Activated naive CD4-positive, alpha-beta T cell treated with anti-CD3 and anti-CD28 coated beads, Interleukin-2, amount 50 U/mL, for 16 hours (primary cell): ENCODE measurements at places on chromosomes 1 and 21.

DNA sequence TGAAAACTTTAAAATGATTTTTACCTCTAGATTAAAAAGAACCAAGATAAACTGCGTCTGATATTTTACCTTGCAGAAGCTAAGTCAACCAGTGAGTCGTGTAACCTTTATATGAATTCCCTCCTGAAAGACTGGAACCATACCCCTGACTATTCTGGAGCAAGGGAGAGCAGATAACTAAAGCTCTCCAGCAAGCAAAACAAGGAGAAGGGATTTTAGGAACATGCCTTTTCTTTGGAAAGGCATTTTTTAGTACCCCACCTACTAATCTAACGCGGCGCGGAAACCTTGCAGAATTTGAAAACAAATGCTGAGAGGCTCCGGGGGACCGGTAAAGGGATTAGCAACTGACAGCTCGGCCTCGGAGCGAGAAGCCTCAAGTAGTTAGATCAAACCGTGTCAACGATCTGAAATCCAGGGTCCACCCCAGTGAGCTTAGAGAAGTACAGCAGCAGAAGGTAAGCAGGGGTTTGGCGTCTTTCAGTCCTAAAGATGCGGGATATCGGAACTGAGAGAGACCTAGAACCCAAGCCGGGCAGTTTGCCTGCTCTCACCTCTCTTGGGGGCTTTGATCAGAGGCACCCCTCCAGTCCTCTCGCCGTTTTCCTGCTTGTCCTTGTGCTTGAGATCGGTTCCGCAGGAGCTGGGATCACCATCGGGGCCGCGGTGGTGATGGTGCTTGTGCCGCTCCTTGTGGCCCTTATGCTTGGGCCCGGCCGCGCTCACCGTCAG lies 954 bp downstream of the RSBN1 start:
- DNase-seq = peak; percentile 22

DNA sequence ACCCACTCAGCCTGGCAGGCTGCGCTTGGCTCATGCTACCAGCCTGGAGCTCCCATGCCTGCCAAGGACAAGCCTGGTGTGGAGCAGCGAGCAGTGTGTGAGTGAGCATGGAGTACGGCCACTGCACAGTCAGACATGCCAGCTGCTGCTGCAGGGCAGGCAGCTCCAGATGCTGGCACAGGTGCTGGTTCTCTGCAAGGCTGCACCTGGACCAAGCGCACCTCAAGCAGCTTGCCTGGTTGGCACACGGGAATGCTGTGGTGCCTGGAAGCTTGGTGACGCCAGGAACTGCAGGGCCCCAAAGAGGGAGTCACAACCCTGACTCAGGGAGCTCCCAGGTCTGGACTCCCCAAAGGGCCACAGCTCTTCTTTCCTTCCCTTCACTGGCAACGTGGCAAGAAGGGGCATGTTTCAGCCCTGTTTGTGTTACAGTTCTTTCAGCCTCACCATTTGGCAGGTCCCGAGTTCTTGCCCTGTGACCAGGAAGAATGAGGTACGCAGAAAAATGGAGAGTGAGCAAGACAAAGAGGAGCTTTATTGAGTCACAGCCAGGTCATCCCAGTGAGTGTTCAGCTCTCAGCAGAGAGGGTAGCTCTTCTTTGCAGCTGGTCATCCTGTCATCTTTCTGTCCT lies 26.1 kb downstream of the ACOT7 start:
- DNase-seq = no peak

- peak; percentile 11 for DNase-seq
Observed at GRCh38 chr1:63917571-63918417, 144.0 kb downstream of the ROR1 start.

GRCh38 chr1:158058237-158058985 lies 65.0 kb downstream of the KIRREL1 start:
- DNase-seq = no peak

- no peak for DNase-seq
Observed at GRCh38 chr1:24373044-24373443, 40.5 kb downstream of the STPG1 start.

GRCh38 chr1:110081061-110081460 lies 10.6 kb upstream of the ALX3 start:
- DNase-seq = no peak

- DNase-seq = no peak
Observed at GRCh38 chr1:242723044-242723716, 198.7 kb upstream of the PLD5 start.

GRCh38 chr1:45820788-45821187 lies 17.4 kb downstream of the MAST2 start:
- DNase-seq = no peak

DNA sequence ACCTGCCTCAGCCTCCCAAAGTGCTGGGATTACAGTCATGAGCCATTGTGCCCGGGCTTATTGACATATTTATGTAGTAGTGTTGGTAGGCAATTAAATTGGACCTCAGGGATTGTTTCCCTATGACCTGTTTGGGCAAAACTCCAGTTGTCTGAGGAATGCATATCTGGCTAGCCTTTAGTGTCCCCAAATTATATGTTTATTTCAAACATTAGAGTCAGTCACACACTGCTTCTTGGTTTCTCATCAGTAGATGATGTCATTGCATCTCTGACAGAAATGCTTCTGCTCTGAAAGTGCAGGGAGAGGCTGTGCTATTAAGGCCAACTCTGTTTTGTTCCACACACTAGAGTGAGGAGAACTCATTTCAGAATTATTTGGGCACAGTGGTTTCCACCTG lies 12.5 kb downstream of the PIP5K1A start:
- DNase-seq = no peak

- no peak for DNase-seq
Observed at GRCh38 chr1:95007687-95008086, 65.1 kb downstream of the ALG14 start.

DNA sequence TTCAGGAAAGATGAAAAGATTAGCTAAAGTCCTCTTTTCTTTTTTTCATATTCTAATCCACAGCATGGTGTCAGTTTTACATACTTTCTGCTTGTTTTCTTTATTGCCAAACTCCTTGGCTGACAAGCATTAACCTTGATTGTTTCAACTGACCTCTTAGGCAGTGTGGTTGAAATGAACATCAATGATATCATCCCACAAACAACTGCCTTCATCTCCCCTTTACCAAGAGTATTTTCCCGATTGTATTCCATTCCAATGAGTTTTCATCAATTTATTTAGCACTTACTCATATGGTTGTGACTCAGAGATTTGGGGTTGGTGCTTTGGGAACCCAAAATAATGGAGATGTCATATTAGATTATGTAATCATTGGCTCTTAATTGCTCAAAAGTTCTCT lies 71.8 kb downstream of the SPAG17 start:
- DNase-seq = no peak

GRCh38 chr1:202149566-202149965 lies 5.0 kb upstream of the ARL8A start:
- no peak for DNase-seq

GRCh38 chr1:25993197-25993951 lies 4.5 kb downstream of the PAFAH2 start:
- DNase-seq = no peak

GRCh38 chr1:183889095-183889494 lies 84.2 kb downstream of the RGL1 start:
- no peak for DNase-seq

DNA sequence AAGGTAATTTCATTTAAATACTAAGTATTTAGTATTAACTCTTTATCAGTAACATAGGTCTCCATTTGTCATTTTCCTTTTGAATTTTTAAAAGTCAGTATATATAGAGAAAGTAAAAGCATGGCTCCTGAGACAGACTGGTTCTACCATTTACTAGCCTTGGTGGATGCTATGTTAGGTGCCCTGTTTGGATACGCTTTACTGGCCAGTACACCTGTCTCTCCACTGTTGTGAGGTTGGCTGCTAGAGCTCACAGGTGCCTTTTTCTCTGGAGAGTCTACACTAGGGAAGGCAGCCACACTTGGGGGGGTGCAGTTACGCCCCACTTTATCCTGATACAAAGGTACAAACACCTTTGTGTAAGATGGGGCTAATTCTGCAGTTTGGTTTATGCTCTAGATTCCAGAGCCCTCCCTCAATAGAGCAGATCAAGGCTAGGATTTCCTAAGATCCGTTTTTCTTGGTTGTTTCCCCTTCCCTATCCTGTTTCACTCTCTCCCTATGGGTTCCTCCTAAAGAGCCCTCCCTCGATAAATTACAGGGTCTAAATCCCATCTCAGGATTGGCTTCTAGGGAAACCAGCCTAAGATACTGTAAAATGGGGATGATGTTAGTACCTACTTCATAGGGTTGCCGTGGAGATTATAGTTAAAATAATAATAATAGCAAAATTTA lies 5.6 kb upstream of the GPSM2 start:
- DNase-seq = no peak

- no peak for DNase-seq
Observed at GRCh38 chr21:31133243-31133830, 95.1 kb upstream of the KRTAP19-8 start.
